DMS79 treated with DMSO at 0.1 percent for 48 hours (cell line): ENCODE measurements at places on chromosomes 16 and 17.
A peak's percentile ranks its signal among the peaks of the same experiment; 100 is the strongest.

GRCh38 chr17:82087961-82088837, 9.8 kb downstream of the FASN start:
- no peak for DNase-seq

DNA sequence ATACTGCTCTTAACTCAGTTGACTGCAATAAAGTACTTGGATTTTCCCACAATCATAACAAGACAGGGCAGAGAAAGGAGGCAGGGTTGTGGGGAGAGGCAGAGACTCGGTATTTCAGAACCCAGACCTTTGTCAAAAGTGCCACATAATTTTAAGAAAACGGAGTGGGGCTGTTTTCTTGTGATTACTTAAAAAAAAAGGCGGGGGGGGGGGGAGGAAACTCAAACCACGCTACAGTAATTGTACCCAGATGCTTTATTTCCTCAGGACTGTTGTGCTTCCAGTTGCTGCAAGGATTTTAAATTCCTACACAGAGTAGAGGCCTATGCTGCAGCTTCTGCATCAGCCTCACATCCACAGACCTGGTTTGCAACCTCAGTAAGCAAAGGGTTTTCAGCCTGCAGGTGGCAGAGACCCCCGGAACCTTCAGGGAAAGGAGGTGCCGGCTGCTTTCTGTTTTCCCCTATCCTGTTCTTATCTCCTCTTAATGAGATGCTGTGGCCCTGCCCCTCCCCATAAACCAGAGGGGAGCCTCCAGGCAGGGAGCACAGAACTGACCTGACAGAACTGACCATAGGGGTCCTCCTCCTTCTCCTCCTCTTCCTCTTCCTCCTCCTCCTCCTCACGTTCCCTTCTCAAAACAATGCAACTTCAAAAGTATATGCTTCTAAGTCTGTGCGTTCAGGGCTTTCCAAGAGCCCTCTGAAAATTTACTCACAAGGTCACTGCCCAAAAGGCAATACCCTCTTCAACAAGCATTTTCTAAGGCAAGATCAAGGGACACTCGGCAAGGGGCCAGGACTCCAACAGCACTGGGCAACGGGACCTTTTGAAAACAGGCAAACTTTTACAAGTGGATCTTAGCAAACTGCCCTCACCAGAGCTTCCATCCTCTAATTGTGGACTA, 7.5 kb downstream of the AXIN2 start:
- no peak for DNase-seq

GRCh38 chr17:9002606-9003354, 18.5 kb upstream of the NTN1 start:
- DNase-seq, result no peak

DNA sequence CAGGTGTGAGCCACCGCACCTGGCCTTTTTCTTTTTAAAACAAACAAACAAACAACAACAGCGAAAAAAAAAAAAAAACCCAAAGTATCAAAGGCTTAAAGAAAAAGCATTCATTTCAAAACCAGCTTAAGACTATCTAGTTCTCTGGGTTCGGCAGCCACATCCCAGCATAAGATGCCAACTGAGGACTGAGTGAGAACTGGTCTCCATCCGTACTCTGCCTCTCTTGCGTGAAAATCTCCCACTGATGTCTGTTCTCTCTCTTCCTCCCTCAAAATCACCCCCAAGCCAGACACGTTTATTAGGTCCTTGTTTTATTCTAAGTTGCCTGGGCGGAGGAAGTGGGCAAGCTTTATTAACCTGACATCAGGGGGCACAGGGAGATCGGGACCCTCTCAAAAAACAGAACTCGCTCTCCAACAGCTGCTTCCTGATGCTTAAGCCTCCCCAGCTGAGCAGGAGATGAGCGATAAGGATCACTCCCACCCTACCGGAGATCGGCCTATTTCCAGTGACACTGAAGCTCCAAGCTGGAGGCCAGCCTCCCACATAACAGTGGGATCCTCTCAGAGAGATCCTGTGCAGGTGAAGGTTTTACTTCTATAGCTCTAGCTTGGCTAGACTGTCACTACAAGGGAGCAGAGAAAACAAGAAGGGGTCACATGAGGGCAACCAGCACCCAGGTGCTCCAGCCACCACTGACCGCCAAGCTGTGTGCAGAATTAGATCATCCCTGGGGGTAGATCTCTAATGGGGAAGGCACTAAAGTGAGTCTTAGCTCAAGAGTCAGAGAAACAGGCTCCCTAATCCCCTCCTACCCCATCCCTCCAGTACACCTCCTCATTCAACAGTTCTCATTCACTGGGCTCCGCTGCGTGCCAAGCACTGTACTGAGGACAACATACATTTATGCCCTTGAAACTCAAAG, 13.6 kb downstream of the CDC42EP4 start:
- DNase-seq, result no peak

DNA sequence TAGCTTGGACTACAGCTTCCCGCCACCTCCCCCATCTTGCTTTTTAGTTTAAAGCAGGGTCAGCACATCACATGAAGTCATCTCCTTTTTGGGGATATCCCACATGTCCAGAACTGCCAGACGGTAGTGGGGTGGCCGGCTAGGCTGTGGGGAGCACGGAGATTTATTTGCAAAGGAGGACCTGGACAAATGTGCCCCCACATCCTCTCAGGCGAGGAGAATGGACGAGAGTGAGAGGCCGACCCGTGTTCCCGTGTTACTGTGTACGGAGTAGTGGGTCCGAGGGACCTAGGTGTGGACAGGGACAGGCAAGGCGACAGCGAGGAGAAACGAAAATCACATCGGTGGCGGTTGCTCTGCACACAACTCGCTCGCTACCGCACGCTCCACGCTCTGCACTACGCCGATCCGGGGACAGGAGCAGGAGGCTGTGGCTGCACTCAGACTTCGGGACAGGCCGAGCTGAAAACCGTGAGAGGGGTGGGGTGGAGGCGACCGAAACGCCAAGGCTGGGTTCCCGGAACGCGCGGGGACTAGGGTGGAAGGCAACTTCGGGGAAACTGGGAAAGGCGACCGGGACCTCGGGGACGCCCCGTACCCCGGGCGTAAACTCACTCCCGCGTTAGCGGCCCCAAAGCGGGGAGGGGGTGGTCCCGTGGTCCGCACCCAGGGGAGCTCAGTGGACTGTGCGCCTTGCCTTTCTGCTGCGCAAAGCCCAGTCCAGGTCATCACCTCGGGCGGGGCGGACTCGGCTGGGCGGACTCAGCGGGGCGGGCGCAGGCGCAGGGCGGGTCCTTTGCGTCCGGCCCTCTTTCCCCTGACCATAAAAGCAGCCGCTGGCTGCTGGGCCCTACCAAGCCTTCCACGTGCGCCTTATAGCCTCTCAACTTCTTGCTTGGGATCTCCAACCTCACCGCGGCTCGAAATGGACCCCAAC, at the start of gene MT1A:
Gene MT1A, plus strand, starts transcription at position 853 of the 937 bp plus-strand sequence. Its CDS starts 73 bp downstream, at position 926.
- peak; percentile 11 for DNase-seq

- no peak for DNase-seq
Measured at GRCh38 chr17:50057521-50057991, 1.6 kb downstream of the ITGA3 start.

DNA sequence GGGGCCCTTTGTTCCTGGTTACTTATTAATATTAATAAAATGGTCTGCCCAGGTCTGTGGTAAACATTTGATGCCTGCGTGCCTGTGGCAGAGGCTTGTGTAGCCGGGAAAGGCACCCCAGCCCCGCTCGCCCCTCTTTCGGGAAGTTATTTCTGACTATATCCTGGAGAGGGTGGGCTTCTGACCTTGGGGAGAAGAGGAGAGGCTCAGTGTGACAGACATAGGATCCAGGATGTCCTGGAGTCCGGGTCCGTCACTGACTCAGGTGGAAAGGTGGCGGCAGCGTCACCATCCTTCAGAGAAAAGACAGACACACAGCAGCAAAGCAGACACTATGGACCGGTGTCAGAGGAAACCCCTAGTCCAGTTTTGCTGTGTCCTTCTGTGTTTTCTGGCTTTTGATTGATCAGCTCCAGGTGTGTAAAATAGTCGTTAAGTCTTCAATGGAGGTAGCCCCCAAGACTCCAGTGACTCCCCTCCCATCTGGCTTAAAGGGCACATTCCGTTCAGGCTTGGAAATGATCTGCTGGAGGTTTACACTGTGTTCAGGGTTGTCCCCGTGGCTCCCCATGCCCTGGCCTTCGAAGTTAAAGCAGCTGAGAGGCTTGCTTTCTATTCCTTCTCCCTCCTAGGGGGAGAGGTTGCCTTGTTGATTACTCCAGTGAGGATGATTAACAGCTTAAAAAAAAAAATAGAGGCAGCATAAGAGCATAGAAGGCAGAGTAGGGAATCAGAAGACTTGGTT, 81.6 kb downstream of the CCDC182 start:
- peak; percentile 26 for DNase-seq

DNA sequence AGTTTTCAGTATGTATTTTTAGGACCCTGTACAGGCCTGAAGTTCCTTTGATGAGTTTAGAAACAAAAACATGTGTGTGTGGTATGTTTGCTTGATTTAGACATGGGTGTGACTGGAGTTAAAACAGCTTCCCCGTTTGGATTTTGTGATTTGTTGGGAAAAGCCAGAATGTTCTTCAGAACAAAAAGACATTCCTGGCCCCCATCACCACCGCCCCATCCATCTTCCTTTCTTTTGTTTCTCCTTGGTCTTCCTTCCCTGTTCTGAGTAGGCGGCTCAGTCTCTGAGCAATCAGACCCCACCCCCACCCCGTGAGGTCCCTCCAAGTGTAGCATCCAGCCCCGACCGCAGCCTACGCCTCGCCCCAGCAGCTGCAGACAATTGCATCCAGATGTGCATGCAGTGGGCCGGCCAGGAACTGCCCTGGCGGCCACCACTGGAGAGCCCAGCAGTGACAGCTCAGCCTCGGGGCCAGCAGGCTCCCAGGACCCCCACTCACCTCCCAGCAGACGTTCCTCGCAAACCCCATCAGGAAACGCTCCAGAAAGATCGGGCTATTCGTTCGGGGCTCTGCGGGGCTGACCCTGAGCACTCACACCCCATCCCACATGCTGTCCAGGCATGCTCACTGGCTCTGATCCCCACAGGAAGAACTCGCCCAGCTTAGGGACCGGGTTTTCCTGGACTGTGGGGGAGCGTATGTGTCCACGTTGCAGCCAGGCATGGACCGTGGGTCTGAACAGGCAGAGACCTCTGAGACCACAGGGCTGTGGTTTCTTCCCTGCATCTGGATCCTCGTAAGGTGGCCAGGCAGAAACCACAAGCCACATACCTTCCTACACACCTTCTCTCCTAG, 99.8 kb upstream of the CDH5 start:
- DNase-seq, result no peak

GRCh38 chr17:42049834-42050392, 488 bp downstream of the C17orf113 start:
- DNase-seq, result no peak

DNA sequence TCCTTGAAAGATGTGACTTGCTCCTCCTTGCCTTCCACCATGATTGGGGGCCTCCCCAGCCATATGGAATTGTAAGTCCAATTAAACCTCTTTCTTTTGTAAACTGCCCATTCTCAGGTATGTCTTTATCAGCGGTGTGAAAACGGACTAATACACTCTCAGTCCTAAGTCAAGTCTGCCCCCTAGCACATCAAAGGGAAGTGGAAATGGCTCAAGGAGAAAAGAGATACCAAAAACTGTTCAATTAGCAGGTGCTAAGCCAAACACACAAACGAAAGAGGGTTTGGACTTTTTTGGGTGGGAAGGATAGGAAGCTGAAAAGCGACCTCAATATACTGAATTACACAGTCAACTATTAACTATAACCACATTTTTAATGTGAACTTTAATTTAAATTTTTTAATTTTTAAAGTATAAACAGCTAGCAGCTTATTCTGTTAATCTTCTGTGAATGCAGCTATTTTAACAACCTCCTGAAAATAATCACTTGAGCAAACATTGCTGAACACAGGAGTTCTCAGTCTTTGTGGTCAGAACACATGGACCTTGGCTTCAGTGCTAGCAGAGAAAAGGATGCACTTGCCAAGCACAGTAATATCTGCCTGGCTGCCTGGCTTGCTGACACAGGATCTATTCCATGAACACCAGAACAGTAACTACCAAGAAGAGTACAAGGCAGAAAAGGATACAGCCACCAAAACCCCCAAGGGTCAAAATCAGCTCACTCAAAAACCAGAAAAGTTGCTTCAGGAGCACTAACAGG, 10.9 kb downstream of the ZNF18 start:
- DNase-seq, result no peak

DNA sequence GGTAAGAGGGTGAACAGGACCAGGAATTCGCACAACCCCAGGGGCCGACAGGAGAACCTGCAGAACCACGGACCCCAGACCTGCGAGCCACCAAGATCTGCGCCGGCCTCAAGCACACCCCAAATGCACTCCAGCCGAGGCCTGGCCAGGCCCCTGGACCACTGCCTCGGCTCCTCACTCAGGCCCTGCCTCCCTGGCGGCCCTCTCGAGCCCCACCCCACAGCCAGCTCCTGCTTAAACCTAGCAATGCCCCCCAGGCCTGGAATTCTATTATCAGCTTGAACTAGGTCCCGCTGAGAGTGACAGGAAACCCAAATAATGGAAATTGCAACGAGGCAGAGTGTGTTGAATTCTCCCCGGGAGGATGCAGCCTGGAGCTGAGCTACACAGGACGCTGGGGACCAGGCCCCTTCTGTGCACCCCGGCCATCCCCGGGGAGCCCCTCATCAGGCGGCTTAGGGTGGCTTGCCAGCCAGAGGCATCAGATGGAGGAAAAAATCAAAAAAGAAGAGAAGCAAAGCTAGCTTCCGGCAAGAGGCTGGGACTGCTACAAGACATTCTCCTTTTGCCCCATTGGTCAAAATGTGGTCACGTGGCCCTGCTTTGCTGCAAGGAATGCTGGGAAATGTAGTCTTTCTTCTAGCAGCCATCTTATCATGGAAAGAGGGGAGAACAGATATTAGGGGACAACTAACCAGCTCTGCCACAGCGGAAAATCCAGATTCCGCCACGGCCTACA, 2.4 kb upstream of the ENPP7 start:
- DNase-seq, result peak; percentile 18

DNA sequence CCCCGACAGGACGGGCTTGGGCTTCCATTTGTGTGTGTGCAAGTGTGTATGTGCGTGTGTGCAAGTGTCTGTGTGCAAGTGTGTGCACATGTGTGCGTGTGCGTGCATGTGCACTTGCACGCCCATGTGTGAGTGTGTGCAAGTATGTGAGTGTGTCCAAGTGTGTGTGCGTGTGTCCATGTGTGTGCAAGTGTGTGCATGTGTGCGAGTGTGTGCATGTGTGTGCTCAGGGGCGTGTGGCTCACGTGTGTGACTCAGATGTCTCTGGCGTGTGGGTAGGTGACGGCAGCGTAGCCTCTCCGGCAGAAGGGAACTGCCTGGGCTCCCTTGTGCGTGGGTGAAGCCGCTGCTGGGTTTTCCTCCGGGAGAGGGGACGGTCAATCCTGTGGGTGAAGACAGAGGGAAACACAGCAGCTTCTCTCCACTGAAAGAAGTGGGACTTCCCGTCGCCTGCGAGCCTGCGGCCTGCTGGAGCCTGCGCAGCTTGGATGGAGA, 23.1 kb upstream of the ITGAX start:
- DNase-seq, result no peak

DNA sequence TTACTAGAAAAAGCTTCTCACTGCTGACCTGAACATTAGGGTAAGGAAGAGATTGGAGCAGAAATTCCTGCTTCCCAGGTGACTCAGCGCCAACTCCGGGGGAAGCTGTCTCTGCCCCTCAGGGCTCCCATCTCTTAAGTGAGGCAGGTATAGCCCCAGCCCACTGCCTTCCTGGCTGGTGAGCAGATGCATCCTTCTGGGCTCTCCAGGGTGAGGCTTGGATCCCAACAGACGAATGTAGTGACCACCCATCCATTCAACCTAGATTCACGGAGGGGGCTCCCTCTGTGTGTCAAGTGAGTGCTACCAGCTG, 3.2 kb downstream of the ATP2C2 start:
- DNase-seq, result no peak
